Frontal cortex (tissue), 4 donors: ENCODE measurements at places on chromosomes 16 and 17. TPM values are rescaled to one million over a fixed set of nuclear protein-coding genes. Genes with fewer than 3 reads are reported as not detected.
A peak's percentile ranks its signal among the peaks of the same experiment; 100 is the strongest.

GRCh38 chr17:40068584-40068916, 5.8 kb downstream of the THRA start:
- no peak for DNase-seq

GRCh38 chr16:56848955-56849689, 15.9 kb upstream of the SLC12A3 start:
- DNase-seq = no peak

DNA sequence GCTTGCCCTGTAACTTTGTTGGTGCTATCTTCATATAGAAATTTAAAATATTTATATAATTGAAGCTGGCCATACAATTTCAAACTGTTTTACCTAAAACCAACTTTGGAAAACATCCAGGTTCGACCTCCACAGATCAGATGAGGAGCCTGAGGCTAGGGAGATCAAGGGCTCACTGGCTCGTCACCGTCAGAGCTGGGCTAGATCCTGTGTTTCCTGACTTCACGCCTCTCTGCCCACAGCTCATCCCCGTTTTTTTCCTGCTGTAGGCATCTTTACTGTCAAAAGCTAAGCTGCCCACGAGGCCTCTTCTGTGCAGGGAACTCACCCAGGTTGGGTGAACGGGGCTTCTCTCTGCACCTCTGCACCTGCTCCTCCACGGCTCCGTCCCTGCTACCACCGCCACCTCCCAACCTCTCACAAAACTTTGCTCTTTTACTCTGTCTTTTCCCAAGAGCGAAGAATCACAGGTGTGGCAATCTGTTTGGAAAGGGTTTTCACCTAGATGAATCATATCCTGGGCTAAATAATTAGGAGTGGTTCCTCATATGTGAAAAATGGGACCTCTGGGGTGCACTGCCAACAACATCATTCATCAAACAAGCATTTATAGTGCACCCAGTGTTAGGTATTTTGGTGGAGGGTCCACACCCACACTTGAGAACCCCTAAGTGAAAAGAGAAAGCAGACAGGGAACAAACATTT, 24.8 kb upstream of the KDM6B start:
- DNase-seq = no peak

- no peak for DNase-seq
These were observed 139.2 kb upstream of the HS3ST2 start for GRCh38 chr16:22674832-22675191.

DNA sequence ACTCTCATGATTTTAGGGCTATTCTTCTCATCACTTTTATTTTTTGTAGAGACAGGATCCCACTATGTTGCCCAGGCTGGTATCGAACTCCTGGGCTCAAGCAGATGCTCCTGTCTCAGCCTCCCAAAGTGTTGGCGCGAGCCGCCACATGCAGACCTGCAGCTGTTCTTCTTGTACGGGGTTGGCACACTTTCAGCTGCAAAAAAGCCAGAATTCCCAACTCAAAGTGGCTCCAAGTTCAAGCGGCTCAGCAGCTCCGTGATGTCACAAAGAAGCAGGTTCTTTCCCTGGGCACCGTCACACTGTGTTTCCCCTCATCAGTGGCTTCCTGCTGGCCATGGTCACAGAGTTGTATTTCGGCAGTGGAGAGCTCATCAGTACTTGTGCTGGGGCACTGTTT, 6.7 kb upstream of the SBK1 start:
- no peak for DNase-seq

- DNase-seq = no peak
These were observed 96.6 kb downstream of the ZNF18 start for GRCh38 chr17:11900655-11901054.

DNA sequence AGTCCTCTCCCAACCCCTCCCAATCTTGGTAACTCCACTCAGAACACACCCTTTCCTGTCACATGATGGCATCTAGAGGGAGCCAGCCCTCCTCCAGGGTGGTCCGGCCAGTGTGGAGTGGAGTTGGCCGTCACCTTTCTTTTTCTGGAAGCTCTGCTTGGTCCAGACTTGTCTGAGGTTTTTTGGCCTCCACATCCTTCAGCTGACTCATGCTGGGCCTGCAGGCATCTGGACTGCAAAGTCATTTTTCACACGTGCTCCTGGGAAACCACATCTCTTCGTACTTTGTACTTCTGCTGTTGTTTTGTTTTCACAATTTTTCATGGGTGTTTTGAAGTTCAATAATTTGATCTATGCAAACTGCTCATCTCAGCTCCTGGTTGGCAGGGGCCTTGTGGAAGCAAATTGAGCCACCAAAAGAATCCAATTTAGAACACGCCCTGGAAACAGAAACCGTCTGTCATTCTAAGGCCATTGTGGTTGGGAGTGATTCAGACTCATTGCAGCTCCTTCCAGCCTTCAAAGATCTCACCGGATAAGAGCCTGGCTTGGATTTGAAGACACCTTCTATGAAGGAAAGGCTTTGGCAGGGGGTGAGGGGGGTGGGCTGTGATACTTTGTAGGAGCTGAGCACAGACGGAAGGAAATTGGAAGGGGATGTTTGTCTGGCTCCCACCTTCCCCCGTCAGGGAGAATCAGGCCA, 42.4 kb upstream of the NF1 start:
- no peak for DNase-seq

DNA sequence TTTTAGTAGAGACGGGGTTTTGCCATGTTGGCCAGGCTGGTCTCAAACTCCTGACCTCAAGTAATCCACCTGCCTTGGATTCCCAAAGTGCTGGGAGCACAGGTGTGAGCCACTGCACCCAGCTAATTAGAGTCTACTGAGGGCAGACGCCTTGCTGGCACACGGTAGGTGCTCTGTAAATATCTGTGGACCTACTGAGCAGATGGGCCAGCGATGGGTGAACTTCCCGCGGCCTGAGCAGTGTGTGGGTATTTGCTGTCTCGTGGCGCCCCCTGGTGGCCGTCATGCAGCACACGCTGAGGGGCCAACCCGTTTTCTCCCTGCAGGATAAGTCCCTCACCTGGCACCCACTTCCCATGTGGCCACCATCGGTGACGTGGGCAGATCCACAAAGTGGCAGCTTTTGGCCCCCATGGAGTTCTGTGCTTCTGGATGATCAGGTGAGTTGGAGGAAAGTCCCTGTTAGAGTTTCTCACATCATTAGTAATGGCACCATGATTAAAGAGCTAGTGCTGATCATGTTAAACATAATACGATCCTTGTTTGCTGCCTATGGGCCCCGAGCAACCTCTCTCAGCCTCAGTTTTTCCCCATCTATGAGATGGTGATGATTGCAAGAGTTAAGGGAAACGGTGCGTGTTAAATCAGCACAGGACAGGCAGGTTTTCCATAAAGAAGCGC, 40.7 kb downstream of the ZDHHC7 start:
- peak; percentile 77 for DNase-seq

GRCh38 chr16:871562-872345, 71.2 kb upstream of the GNG13 start:
- DNase-seq = no peak

- DNase-seq = no peak
These were observed 57.7 kb upstream of the BCAR1 start for GRCh38 chr16:75309156-75309555.

GRCh38 chr17:57329380-57330214, 73.3 kb downstream of the MSI2 start:
- DNase-seq = no peak

GRCh38 chr17:21573961-21574610, 118.2 kb upstream of the KCNJ18 start:
- no peak for DNase-seq

DNA sequence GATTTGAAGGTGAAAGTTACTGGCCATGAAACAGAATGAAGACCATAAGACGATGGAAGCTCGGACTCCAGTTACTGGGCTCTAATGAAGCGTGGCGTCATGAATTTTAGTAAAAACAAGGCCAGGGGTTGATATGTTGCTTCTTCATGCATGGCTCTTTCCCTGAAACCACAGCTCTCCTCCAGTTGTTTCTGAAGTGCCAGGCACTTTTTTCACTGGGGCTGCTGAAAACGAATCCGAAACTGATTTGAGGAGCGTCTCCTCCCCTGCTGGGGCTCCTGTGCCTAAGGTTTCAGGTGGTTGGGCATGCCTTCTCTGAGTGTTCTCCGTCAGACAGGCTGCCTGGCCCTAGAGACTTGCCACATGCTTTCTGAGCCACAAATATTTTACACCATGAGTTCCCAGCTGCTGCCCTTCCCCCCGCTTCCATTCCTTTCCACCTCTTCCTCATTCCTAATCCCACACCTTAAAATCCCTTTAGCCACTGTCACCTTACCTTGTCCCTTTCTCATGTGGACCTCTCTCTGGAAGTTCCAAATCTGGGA, 3.7 kb upstream of the MYL4 start:
- no peak for DNase-seq

DNA sequence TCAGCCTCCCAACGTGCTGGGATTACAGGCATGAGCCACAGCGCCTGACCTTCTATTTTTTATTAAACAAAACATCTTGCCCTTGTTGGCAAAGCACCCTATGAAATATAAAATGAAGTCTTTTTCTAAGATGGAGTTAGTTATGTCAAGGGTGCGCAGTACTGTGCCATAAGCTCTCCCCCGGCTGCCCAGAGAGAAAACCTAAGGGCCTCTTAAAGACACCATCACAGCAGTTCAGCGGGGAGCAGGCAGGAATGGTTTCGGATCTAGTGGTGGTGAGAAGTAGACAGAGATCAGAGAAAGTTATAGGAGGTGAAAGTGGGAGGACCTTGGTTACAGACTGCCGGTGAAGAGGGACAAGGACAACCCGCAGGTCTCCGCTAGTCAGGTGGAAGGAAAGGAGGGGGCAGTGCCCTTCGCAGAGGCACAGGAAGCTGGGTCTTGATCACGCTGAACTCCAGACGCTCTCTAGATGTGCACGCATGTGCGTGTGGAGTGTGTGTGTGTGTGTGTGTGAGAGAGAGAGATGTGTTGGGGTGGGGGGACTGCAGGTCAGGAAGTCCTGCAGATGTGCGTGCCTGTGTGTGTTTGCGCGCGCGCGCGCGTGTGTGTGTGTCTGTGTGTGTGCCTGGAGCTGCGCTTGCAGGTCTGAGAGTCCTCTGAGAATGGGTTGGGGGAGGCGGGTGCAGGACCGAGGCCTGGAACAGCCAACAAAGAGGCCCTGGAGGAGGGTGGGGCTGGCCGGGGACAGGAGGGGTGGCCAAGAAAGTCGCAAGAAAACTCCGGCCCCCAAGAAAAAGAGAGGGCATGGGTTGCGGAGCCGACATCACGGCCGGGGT, 748 bp upstream of the CMTM3 start:
- no peak for DNase-seq

DNA sequence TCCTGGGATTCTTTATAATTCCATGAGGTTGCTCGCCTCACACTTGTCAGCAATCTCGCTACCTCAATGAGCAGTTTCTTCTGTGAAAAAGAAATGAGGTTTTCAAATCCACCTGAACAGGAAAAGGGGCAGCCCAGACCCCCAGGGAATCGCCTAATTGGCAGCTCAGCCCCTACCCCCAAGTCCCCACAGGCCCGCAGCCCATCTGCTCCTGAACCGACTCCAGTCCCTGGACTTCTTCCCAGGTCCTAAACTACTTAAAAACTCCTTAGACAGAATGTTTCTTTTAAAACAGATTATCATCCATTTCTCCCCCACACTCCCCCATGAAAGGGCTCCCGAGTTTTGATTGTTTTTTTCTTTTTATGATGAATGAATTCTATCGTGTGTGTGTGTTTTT, 89.8 kb downstream of the PMP22 start:
- no peak for DNase-seq

DNA sequence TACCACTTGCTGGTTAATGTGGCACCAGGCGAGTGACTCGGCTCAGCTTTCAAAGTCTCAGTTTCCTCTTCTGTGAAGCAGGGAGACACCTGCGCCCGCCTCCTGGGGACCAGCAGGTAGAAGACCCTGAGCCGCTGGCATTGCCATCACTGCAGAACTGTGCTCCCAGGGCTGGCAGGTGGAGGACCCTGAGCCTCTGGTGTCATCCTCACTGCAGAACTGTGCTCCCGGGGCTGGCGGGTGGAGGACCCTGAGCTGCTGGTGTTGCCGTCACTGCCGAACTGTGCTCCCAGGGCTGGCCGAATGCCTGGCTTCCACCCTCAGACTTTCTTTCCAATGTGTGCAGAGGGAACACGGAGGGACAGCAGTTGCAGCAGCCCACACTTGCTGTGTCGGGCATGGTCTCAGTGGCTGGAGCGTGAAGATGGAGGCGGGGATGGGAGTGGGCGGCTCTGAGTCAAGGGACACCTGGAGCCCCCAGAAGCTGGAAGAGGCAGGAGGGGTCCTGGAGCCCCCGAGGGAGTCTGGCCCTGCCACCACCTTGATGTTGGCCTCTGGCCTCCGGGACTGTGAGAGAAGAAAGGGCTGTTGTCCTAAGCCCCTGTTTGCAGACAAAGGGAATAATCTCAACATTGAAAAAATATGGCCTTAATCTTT, 75.8 kb upstream of the METTL9 start:
- no peak for DNase-seq

- no peak for DNase-seq
These were observed 56.7 kb upstream of the TOB1 start for GRCh38 chr17:50922721-50923405.

DNA sequence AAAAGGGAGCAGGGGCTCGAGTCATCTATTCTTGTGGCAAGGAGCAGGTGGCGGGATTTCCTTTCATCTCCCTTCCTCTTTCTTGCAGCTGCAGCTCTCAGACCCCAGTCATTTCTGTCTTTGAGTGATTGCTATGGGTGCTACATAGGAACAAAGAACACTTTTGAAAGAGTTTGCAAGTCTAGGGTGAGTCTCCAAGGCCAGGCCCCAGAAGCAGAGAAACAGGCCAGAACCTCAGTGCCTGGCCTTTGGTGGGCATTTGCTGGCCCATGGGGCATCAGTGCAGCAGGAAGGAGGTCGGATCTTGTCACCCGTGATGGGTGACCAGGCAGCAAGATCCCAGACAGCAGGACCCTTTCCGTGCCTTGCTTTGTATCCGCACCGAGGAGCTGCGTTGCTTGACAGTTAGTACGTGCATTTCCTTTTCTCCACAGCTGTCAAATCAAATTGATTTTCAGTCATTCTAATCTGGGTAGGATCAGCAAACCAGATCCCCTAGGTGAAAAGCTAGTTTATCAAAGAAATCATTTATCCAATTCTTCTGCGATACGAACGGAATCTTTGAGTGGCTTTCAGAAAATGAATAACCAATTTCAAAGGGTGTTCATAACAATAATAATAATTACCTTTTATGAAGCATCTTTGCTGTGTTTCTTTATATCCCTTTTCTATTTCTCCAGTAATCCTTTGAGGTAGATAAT, 244.6 kb upstream of the MAF start:
- DNase-seq = no peak

DNA sequence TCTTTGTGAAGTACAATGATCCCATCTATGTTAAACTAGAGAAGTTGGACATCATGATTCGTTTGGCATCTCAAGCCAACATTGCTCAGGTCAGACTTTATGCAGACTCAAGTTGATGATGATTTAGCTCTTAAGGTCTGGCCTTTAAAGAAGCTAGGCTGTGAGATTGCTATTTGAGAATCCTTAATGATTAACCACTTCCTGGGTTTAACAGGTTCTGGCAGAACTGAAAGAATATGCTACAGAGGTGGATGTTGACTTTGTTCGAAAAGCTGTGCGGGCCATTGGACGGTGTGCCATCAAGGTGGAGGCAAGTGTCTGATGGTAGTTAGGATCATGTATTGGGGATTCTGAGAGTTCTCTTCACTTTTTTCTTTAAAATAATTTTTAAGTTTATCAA, 40.3 kb downstream of the AP2B1 start:
- DNase-seq = no peak

GRCh38 chr16:57013229-57013628, 23.9 kb downstream of the NLRC5 start:
- no peak for DNase-seq

- DNase-seq = no peak
These were observed 122.1 kb downstream of the SKAP1 start for GRCh38 chr17:48307814-48308411.

Gene HES7
- total RNA-seq = 1.2 TPM

Gene CIBAR2
- total RNA-seq = 0.41 TPM

Gene GLTPD2
- not detected for total RNA-seq

Gene SLC5A2
- total RNA-seq = 1.2 TPM

Gene TMIGD1
- total RNA-seq = not detected

Gene GJD3
- not detected for total RNA-seq
